GM23248 (cell line): ENCODE measurements at places on chromosomes 5 and 9.

DNA sequence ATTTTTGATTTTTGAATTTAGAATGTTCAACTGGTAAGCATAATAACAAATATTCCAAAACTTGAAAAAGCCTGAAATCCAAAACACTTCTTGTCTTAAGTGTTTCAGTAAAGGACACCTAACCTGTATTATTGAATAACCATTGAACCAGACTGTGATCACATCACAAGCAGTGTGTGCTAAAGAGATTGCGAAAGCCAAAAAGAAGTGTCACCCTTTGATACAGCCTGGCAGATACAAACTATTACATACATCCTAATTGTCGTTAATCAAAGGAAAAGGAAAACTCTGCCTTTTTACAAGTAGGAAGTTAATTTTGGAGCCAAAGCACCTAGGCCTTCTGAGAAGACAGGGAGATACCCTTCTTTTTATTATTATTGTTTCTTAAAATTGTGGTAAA, 8.4 kb upstream of the FAM120AOS start:
- DNase-seq = peak; percentile 25

DNA sequence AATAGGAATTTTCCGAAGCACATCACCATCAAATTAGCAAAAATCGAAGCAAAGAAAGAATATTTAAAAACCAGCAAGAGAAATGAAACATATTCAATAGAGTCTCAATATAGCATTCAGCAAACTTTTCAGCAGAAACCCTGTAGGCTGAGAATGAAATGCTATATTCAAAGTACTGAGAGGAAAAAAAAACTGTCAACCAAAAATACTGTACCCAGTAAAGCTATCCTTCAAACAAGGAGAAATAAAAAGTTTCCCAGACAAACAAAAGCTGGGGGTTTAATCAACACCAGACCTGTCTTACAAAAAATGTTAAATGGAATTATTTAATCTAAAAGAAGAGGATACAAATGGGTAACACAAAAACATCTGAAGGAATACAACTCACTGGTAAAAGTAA, 116.0 kb downstream of the TRPM3 start:
- no peak for DNase-seq

DNA sequence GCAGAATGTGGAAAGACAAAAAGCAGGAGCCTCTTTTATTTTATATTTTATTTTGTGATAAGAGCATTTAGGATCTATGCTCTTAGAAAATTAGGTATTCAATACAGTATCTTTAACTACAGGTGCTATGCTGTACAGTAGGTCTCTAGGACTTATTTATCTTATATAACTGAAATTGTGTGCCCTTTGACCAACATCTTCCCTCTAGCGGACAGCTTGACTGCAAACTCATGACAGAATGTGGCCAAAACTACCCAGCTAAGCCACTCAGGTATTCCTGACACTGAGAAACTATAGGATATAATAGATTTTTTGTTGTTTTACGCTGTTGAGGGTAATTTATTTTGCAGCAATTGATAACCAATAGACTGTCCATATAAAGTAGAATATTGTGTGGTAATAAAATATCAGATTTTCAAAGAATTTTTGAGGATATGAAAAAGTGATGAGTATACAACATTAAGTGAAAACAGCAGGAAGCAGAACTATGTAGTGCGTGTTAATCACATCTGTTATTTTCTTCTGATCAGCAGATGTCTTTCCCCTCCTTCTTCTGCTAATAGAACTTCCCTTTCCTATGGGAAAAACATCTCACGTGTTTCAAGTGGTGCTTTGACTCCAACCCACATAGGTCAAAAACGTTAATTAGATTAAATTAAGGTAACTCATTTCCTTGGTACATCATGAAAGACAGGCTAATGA, 69.9 kb upstream of the SELENOP start:
- DNase-seq = no peak

- peak; percentile 27 for DNase-seq
Observed at GRCh38 chr9:93346231-93347112, 105.0 kb upstream of the FAM120A start.

DNA sequence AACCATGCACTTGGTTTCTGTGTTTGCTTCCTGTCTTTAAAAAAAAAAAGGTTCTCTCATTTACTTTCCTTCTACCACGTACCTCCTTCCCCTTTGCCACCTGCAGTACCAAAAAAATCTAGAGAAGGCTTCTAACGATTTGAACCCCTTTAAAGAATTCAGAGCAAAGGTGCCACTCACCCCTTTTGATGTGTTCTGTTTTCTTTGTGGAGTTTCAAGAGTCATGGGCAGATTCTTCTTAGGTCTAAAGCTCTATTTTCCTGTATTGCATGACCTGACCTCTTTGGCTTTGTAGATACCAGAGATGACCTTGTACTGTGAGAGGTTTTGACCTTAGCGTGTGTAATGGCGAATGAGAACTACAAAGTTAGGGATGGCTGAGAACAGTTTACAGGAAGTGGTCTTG, 29.0 kb downstream of the TXNDC8 start:
- DNase-seq = no peak
